ENCODE measurements at places on chromosomes 1 and 21.

DNA sequence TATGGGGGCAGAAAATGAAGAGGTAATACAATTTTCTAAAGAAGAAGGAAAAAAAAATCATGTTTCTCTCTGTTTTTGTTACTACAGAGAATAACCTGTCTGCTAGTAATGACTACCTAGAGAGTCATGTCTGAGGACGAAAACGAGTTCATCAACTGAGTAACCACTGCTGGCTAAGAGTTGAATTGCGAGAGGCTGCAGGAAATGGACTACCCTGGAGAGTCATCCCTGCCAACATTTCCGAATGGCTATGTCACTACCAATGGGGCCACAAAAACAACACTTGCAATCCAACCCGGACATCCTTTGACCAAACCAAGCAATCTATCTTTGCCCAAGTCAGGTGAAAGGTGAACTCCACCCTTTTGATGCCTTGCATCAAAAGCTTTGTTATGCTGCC is 120.6 kb downstream of the FCRL5 start:
- no peak for DNase-seq

DNA sequence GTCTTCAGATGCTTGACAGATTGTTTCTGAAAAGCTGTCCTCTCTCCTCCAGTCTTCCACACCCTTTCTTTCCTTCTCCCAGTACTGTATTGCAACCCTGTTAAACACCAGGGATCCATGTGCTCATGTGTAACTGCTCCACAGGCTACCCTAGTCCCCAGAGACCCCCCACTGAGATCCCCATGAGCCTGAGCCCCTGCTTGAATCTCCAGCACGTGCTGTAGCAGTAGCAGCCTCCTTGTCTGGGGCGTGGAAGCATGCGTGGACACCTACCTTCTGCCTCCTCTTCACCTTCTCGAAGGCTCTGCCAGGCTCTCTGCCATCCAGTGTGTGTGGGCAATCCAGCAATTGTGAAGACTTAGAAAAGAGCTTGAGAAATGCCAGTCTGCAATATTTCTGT is 25.2 kb downstream of the GPR137B start:
- no peak for DNase-seq

GRCh38 chr1:165893507-165893906 is 66.1 kb downstream of the UCK2 start:
- DNase-seq = no peak

DNA sequence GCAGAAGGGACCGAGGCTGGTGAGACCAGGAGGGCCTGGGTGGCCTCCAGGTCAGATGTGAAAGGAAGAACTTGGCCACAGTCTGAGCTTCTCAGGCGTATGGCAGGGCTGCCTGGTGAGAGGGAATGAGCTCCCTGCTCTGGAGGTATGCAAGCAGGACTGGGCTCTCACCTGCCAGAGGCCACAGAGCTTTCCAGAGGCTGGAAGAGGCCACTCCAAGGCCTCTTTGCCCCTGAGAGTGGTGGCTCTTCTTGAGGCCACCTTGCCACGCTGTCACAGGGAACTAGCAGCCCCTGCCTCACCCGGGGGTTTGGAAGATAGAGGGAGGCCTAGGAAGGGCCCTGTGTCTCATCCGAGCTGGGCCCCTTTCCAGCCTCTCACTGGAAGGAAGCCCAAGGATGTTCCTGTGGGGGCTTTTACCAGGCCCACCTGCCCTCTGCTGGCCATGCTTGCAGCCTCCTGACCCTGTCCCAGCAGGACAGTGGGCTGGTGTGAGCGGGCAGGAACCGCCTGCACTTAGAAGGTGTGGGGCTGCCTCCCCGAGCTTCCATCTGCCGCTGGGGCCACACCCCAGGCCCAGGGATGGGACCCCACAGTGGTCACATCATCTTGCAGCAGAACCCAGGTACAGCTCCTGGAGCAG is 10.0 kb downstream of the PCSK9 start:
- DNase-seq = no peak
